ENCODE measurements at places on chromosomes 5 and 9. TPM values are rescaled to one million over a fixed set of nuclear protein-coding genes. Genes with fewer than 3 reads are reported as not detected.

CBY3 gene
- not detected for total RNA-seq

FOXD4L6 gene
- not detected for total RNA-seq

PROB1 gene
- 0.77 TPM for total RNA-seq

PRELID2 gene
- 27.9 TPM for total RNA-seq

HMMR gene
- total RNA-seq = 1.3 TPM

SHLD3 gene
- total RNA-seq = 4.4 TPM

GGTA1 gene
- total RNA-seq = under 0.01 TPM

FRMPD1 gene
- not detected for total RNA-seq

SLCO6A1 gene
- not detected for total RNA-seq

PCDHA12 gene
- total RNA-seq = 0.50 TPM

OGN gene
- 1.3 TPM for total RNA-seq

SMIM33 gene
- total RNA-seq = not detected

FUT7 gene
- not detected for total RNA-seq

GABRA6 gene
- not detected for total RNA-seq

CAST gene
- total RNA-seq = 153 TPM

PCDHGA1 gene
- 1.8 TPM for total RNA-seq

ZNF462 gene
- total RNA-seq = 27.4 TPM

GPSM1 gene
- 54.2 TPM for total RNA-seq

SNCB gene
- total RNA-seq = 0.17 TPM

STKLD1 gene
- 0.99 TPM for total RNA-seq

ANXA1 gene
- 578 TPM for total RNA-seq

GRXCR2 gene
- not detected for total RNA-seq

WHRN gene
- total RNA-seq = 0.51 TPM

SLC36A3 gene
- total RNA-seq = not detected

TMEM232 gene
- 5.6 TPM for total RNA-seq

TAF11L5 gene
- not detected for total RNA-seq

Measured in fibroblast of lung (primary cell).